ENCODE measurements at places on chromosomes 1 and 21.

DNA sequence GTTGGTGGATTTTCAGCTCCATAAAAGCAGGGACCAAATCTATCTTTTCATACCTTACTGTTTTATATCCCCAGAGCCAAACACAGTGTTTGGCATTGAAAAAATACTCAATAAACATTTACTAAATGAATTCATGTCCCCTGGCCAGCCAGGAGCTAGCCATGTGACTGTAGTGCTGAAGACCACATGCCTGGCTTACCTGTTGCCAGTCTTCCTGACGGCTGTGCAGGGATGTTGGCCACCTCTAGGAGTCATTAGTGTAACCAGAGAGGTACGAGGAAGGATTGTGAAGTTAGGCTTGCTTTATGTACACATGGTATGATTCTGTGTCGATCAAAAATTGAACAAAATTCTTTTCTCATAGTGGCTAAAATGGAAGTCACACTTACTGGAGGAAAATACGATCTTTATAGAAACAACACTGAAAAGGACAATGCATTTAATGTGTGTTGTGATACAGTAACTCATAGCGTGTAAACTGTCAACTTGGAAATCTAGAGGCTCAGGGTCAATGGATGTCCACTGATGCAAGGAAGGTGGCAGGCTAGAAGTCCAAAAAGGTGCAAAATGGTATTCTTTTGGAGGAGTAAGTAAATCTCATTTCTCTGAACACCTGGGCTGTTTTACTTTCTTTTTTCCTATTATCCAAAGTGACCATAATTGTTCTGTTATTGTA is 60.9 kb downstream of the FGGY start:
- DNase-seq, result no peak

GRCh38 chr1:205714190-205714905 is 34.0 kb upstream of the SLC45A3 start:
- DNase-seq, result no peak

- DNase-seq, result no peak
Observed at GRCh38 chr1:165073185-165074007, 283.1 kb downstream of the LMX1A start.

GRCh38 chr1:230507666-230508402 is 81.7 kb upstream of the PGBD5 start:
- DNase-seq, result no peak

DNA sequence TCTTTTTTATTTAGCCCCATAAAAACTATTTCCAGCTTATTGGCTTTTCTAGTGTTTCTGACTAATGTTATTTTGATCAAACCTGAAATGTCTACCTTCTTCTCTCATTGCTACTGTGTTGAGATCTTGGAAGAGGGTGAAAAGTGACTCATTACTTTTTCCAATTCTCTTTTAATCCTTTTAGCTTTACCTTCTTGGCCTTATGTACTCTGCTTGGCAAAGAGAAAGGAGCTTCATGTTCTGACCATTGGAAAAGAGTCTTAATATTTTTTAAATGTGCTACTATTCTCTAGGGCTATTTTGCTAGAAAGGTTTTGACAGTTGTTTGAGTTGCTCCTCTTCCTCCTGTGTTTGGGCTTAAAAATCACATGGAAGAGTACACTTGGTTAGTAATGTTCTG is 97.8 kb upstream of the CHODL start:
- no peak for DNase-seq

GRCh38 chr1:57887964-57888491 is 464.2 kb upstream of the DAB1 start:
- DNase-seq, result no peak

DNA sequence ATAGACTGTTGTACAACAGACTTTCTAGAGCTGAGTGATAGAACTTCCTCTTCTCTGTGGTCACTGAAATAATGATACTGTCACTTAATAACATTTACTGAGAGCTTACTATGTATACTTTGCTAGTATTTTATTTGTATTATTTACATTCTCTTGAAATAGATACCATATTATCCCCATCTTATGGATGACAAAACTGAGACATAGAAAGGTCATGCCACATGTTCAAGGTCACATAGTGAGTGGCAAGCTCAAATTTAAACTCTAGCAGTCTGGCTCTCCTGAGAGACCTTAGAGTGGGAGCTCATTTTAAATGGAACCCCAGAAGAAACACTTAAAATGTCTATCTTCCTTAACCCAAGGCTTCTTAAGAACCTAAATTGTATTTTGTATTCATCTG is 266.6 kb upstream of the CAMK1G start:
- DNase-seq, result no peak

- no peak for DNase-seq
Observed at GRCh38 chr1:8879464-8879921, 1.0 kb upstream of the ENO1 start.

- DNase-seq, result no peak
Observed at GRCh38 chr1:47186267-47187185, 3.3 kb downstream of the PDZK1IP1 start.

GRCh38 chr1:213692321-213692720 is 295.5 kb upstream of the PROX1 start:
- DNase-seq, result no peak

GRCh38 chr1:235009074-235009473 is 119.6 kb downstream of the TOMM20 start:
- DNase-seq, result no peak

- DNase-seq, result no peak
Observed at GRCh38 chr1:82562448-82562847, 761.7 kb downstream of the ADGRL2 start.

DNA sequence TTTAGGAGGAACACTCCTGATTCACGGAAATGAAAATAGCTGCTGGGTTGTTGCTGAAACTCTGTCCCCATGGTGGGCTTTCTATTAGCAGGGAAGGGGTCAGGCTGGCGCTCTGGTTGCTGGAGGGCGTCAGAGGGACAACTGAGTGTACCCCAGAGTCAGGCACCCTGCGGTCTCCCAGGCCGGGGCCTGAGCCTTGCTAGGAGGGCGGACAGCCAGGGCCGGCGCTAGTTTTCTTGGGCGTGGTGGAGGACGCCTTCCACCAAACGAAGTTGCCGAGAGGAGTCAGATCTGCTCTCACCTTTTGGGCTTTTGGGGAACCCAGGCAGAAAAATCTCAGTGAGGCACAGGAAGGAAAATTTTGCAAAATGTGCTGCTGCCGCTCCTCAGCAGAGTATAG is 54.8 kb downstream of the NGF start:
- no peak for DNase-seq
